ENCODE measurements at places on chromosomes 6 and 20.

- no peak for DNase-seq
Measured at GRCh38 chr6:121435444-121436069, at the start of gene GJA1. Gene GJA1 (plus strand): TSS chr6:121435646. CDS start chr6:121446848, 11,202 bp downstream.

DNA sequence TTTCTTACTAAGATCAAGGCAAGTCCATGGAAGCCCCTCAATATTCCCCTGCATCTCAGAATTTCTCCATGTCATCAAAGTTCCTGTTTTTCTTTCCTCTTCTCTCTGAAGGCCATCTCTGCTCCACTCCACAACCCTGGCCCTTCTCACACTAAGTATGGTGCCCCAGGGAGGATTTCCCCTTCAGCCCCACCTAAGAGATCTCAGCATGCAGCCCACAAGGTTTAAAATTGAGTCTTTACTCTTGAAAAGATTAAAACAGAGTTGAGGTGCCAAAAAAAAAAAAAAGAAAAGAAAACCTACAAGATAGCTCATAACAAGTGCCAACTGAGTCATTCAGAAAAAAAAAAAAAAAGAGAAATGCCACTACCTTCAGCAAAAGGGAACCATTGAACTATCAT, 36.5 kb upstream of the TNFAIP3 start:
- no peak for DNase-seq

DNA sequence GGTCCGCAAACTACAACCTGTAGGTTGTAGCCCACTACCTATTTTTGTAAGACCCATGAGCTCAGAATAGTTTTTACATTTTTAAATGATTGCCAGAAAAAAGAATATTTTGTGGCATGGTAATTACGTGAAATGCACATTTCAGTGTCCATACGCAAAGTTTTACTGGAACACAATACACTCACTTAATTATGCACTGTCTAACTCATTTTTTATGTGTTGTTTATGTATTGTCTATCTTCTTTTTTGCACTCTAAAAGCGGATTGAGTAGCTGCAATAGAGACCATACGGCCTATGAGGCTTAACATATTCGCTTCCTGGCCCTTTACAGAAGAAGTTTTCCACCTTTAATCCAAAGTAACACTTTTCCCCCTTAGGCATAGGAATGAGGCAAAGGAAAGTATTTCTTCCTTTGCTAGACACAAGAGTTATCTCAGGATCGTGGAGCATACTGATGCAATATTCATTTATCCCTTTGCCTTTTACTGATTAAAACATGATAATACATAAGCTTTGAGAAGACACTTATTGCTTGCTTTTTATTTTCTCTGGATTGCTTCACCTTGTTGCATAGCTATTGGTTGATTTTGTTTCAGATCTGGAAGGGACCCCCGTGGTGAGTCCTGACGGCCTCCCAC, 69.8 kb downstream of the FNDC1 start:
- DNase-seq, result no peak

DNA sequence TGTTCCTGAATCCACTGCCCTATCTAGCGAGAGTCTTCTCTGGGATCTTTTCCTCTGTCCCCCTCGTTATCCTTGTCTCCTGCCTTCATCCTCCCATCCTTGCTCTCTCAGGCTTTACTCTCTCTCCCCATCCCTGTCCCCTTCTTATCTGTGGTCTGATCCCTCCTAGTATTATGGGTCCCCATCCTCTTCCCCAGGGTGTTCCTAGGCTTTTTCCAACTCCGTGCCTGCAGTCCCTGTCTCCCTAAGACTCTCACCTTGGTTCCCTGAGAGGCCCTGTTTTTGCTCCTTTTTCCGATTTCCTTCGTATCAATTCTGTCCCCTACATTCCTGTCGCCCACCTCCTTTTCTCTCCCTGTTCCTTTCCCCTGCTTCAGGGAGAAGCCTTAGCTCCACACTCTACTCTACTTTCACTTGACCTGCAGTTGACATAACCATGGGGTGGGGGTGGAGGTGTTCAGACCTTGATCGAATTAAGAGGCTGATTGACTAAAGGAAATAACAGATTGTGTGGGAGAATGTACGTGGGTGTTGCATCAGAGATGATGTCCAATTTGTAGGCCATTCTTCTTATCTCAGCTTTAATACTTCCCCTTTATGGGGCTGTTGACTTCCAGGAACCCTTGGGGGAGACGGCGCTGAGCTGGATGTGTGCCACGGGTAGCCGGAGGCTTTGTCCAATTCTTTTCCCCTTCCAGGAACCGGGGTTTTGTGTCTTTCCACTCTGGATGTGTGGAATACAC, 905 bp downstream of the PPARD start:
- DNase-seq, result no peak

DNA sequence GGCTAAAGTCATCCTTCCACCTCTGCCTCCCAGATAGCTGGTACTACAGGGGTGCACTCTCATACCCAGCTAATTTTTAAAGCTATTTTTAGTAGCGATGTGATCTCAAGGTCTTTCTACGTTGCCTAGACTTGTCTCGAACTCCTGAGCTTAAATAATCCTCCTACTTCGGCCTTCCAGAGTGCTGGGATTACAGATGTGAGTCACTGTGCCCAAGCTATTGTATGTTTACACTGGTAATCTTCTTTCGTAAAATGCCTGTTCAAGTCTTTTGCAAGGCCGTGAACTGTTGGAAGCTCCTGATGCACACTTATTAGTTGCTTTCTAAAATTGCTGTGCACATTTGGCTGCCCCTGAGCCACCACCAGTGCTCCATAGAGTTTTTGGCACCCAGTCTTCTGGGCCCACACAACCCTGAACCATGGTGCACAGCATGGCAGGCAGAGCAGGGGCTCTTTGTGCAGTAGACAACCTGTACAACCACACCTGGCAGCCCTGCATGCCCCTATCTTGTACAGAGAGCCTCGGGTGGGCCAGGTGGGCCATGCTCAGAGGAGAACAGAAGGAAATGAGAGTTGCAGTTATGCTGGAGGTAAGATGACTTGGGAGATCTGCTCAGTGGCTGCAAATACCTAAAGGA, 33.3 kb downstream of the PDRG1 start:
- no peak for DNase-seq

GRCh38 chr6:16756660-16757255, 4.5 kb downstream of the ATXN1 start:
- DNase-seq, result no peak

DNA sequence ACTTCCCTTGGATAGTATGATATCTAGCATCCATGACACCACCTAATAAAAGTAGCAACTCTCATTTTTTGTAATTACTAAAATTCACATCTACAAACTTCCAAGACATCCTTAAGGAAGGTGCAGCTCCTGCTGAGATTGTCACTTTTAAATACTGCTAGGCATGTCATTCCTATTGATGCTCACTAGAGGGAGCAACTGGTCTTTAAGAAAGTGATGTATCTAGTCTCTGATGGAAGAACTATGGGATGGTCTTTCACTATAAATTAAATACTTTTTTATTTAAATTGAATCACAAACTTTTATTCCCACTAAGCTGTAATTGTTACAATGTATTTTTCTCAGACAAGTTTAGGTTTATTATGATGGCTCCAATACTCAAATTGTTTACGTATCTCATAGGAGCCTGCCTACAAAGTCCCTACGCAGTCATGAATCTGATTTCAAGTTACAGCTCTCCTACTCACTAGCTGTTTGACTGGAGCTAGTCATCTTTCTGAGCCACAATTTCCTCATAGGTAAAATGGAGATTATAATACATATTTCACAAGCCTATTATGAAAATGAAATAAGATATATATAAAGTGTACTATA, 8.1 kb upstream of the TSPYL1 start:
- no peak for DNase-seq

DNA sequence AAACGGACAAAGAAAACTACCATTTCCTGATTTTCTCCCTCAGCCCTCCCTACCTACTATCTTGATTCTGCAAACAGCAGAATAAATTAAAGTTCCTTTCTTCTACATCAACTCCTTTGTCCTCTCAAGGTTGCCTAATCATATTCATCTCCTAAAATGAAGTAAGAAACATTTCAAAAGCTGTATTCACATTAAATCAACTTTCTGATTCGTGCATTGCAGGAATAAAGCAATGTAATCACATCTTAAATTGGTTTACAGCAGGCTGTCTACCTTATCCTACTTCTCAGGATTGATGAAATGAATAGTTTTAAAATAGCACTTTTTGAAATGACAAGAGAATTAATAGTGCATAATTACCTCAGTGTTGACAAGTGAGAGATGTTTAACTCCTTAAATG, 25.1 kb downstream of the PRKN start:
- DNase-seq, result no peak

DNA sequence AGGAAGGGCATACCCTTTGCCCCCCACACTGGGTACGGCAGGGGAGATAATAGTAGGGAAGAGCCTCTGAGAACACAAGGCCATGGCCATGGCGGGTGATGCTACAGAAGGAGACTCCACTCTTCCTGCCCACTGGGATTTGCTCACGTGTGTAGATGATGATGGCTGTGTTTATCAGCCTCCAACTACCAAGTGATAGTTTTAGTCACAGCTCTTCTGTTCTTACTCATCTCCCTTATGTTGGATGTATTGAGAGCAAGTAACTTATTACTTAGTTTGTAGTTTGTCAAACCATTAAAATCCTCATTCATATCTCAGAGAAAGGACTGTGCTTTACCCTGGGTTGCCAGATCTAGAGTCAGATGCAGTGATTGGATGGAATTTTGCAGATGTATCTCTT, 66.0 kb downstream of the CDH26 start:
- DNase-seq, result peak; percentile 85

- DNase-seq, result no peak
Measured at GRCh38 chr6:46443623-46444022, 47.6 kb downstream of the RCAN2 start.

GRCh38 chr6:53483423-53484353, 61.2 kb downstream of the GCLC start:
- peak; percentile 91 for DNase-seq

DNA sequence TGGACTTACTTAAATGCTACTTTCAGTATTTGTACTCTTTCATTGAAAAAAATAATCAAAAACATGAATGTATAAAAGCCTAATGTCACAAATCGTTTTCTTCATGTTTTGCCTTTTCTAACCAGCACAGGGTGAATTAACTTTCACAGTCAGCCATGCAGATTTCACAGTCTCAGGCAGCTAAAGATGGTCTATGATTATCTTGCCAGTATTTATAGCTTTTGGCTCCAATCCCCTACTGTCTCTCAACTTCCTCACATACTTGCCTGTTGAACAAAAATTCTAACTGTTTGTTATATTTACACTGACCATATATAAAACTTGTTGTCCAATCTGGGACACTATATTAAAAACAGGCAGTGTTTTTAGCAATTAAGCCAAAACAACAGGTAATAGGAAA, 358.2 kb downstream of the ARHGAP18 start:
- no peak for DNase-seq

DNA sequence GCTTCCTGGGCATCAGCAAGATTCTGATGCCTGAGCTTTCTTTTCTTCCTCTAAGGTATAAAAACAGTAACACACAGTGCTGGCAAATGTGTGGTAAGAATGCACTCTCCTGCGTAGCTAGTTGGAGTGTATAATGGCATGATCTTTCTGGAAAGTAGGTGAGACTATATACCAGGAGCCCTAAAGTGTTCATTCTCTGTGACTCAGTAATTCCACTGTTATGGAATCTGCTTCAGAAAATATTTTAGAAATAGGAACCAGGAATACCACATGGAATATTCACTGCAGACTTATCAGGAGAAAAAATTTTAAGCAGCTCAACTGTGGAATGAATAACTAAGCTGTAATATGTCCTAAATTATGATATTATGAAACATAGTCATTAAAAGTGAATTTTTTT, 16.9 kb upstream of the CSE1L start:
- no peak for DNase-seq

- no peak for DNase-seq
Measured at GRCh38 chr6:7424967-7425807, 35.6 kb downstream of the RIOK1 start.

DNA sequence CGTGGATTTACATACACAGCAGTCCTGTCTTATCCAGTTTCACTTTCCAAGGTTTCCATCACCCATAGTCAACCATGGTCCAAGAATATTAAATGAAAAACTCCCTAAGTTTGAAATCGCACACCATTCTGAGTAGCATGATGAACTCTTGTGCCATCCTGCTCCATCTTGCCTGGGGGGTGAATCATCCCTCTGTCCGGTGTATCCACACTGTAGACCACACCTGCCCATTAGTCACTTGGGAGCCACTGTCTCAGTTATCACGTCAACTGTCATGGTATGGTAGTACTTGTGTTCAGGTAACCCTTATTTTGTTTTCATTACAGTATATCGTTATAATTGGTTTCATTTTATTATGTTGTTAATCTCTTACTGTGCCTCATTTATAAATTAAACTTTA, 38.5 kb downstream of the PTGIS start:
- no peak for DNase-seq

- DNase-seq, result no peak
Measured at GRCh38 chr6:69383627-69384026, 413.2 kb downstream of the LMBRD1 start.

- no peak for DNase-seq
Measured at GRCh38 chr6:36414481-36414880, 27.0 kb upstream of the ETV7 start.

DNA sequence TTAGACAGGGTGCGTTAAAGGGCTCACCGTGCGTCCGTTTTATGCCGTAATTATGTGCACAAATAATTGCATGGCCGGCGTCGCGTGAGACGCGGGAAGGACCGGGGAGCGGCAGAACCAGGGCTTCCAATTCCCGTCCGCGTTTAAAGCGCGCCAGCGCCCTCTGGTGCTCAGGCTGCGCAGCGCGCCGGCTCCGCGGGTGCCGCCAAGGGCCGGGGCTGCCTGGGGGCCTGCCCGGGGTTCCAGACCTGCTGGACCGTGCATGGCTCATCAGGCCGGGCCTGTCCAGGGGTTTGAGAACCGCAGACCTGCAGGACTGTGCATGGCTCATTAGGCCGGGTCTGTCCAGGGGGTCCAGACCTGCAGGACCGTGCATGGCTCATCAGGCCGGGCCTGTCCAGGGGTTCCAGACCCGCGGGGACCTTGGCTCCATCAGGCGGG, 369.0 kb downstream of the THBS2 start:
- DNase-seq, result peak; percentile 54

DNA sequence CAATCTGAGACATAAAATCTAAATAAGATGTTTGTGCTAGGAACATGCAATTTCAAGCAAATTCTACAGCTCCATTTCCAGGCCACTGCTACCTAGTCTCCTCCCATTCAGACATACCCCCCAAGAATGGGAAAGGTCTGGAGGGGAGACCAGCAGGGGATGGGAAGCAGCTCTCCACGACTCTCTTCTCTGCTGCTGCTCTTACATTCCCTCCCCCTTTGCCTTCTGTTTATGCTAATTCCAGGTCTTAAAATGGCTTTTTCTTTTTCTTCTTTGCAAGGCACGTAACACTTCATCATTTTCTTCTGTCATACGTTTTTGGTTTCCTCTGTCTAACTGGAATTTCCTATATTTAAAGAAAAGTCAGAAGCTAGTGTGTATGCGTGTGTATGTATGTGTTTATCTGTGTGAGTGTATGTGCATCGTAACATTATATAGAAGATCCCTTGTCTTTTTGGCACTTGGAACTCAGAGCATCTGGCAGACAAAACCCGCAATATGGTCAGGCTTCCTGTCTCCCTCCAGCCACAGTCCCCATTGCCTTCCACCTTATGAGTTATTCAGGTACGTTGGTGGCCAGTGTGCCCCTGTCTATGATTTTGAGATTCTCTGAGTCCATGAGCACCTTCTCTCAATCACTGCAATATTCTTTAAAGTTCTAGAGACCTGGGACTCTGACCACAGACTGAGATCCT, 493.7 kb downstream of the BTBD3 start:
- no peak for DNase-seq

GRCh38 chr6:111591370-111591900, 14.2 kb downstream of the TRAF3IP2 start:
- DNase-seq, result no peak
